ENCODE measurements at places on chromosomes 5 and 9.

GRCh38 chr5:121432-121831 lies 29.5 kb downstream of the PLEKHG4B start:
- H3K36me3 ChIP-seq: peaks cover 4% of the 10 kb centered on the region
- no peaks in the 10 kb centered on the region for H3K4me1 ChIP-seq
- H3K27me3 ChIP-seq: no peaks in the 10 kb centered on the region
- H3K27ac ChIP-seq: no peak overlapping the region

GRCh38 chr5:55636177-55636576 lies 75.9 kb downstream of the SLC38A9 start:
- no peaks in the 10 kb centered on the region for H3K36me3 ChIP-seq
- H3K27me3 ChIP-seq: no peaks in the 10 kb centered on the region
- DNase-seq: no peak
- no peak overlapping the region for H3K27ac ChIP-seq

- no peaks in the 10 kb centered on the region for H3K36me3 ChIP-seq
- peaks cover 10% of the 10 kb centered on the region for H3K4me1 ChIP-seq
- H3K4me3 ChIP-seq: peak within 1 kb of the TSS; percentile 22
- peaks cover 2% of the 10 kb centered on the region for H3K27me3 ChIP-seq
Observed at GRCh38 chr9:136977223-136977622, at the start of gene PTGDS. Gene PTGDS, plus strand, starts transcription at chr9:136977504. Its CDS starts 75 bp downstream, at chr9:136977579.

DNA sequence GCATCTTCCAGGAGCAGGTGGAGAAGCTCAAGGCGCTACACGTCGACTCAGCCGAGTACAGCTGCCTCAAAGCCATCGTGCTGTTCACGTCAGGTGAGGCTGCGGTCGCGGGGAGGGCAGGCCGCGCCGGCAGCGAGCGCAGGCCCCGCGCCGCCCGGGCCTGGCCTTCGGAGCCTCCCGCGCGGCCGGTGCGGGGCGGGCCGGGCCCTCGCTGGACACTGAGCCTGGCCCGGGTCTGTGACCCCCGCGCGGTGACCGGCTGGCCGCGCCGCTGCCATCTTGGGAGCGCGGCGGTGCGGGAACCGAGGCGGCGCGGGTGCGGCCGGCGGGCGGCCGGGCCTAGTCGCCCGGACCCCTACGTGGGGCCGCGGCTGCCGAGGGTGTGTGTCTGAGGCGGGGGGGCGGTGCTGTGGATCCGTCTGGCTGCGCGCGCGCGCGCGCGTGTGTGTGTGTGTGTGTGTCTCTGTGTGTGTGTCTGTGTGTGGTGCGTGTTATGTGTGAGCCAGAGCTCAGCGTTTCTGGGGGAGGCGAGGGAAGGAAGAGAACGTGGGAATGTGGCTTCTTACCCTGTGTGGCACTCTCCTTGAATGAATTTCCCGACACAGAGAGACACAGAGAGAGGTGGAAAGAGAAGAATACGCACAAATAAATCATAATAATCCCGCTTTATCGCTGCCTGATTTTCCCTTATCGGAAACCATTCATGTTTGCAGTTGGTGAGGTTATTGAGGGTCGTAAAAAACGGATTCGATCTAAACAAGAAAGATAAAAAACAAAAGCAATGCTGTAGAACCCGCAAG lies 5.5 kb downstream of the NR2F1 start:
- H3K27ac ChIP-seq: no peak overlapping the region
- peaks cover 100% of the 10 kb centered on the region for H3K27me3 ChIP-seq
- H3K4me3 ChIP-seq: no peak overlapping the region
- DNase-seq: no peak
- no peaks in the 10 kb centered on the region for H3K36me3 ChIP-seq
- H3K4me1 ChIP-seq: peaks cover 2% of the 10 kb centered on the region

- H3K27me3 ChIP-seq: no peaks in the 10 kb centered on the region
- H3K4me3 ChIP-seq: no peak overlapping the region
- H3K4me1 ChIP-seq: no peaks in the 10 kb centered on the region
- no peak overlapping the region for H3K27ac ChIP-seq
Observed at GRCh38 chr5:97745817-97746216, 562.8 kb upstream of the RIOK2 start.

GRCh38 chr5:119022017-119022745 lies 33.8 kb upstream of the DTWD2 start:
- H3K27me3 ChIP-seq: no peaks in the 10 kb centered on the region
- H3K4me1 ChIP-seq: no peaks in the 10 kb centered on the region
- H3K36me3 ChIP-seq: no peaks in the 10 kb centered on the region
- H3K4me3 ChIP-seq: no peak overlapping the region
- no peak for DNase-seq

DNA sequence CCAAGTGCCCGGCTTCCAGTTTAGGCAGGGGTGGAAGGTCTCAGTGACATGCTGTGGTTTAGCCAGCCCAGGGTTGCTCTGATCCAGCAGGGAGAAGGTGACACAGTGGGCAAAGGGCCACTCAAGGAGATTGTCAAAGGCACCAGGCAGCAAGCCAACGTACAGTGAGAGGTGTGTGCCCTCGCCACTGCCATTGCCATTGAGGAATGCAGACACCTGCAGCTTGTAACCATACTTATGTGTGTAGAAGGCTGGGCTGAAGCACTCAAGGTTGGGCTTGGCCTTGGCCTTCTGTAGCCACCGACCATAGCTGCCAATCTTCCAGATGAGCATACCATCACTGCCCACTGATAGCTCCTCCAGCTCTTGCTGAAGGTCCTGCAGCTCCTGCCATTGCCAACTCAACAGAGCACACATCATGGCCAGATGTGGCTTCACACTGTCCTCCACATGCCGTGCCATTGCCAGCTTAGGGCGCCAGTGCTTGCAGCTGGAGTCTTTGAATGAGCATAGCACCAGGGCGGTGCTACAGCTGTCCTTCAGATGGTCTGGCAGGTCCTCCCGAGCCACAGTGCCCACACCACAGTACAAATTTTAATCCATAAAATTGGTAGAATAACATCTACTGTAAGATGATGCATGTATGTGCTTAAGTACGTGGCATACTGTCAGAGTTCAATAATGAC lies 59.7 kb upstream of the HMHB1 start:
- H3K36me3 ChIP-seq: no peaks in the 10 kb centered on the region
- H3K4me3 ChIP-seq: no peak overlapping the region
- H3K27ac ChIP-seq: no peak overlapping the region
- no peak for DNase-seq
- H3K4me1 ChIP-seq: no peaks in the 10 kb centered on the region

- H3K27me3 ChIP-seq: no peaks in the 10 kb centered on the region
- H3K4me1 ChIP-seq: no peaks in the 10 kb centered on the region
- no peaks in the 10 kb centered on the region for H3K36me3 ChIP-seq
- DNase-seq: no peak
Observed at GRCh38 chr5:91065496-91065895, 317.6 kb downstream of the ARRDC3 start.

DNA sequence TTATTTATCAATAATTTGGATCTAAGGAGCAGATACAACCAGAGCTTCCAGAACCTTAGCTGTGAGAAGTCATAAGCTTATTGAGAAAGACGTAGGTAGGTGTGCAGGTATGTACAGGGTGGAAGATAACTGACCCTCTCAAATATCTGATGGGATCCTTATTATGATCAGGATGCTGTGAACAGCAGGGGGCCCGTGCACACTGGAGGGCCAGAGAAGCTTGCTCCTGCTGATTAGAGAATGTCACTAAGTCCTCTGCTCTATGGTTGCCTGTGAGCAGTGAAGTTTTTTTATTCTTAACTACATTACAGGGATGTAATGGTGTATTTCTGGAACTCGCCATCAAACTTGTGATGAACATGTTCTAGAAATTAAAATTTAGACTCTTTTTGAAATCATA lies 108.9 kb upstream of the POU5F2 start:
- no peaks in the 10 kb centered on the region for H3K27me3 ChIP-seq
- H3K27ac ChIP-seq: no peak overlapping the region
- H3K4me1 ChIP-seq: no peaks in the 10 kb centered on the region
- no peak for DNase-seq
- H3K36me3 ChIP-seq: no peaks in the 10 kb centered on the region
- no peak overlapping the region for H3K4me3 ChIP-seq

DNA sequence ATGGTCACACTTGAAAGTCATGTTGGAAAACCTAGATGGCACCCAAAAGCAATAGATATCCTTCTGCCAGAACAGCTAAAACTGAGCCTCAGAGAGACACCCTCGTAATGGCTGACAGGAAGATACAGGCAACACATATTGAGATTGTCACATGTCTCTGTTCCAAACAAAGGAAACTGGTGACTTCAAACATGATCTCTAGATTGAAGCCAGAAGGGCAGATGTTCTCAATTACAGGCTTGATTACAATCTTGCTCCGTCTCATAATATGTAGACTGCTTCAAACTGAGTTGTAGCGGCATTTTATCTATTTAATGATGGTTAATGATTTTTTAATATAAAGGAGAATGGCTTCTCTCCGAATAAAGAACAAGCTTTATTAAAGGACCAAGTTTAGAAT lies 774.3 kb downstream of the KCTD16 start:
- no peaks in the 10 kb centered on the region for H3K27me3 ChIP-seq
- no peak for DNase-seq
- H3K4me1 ChIP-seq: no peaks in the 10 kb centered on the region

- no peak for DNase-seq
- no peaks in the 10 kb centered on the region for H3K4me1 ChIP-seq
- no peak overlapping the region for H3K4me3 ChIP-seq
- no peak overlapping the region for H3K27ac ChIP-seq
Observed at GRCh38 chr5:89556215-89556913, 673.4 kb upstream of the MEF2C start.

GRCh38 chr5:32508806-32509805 lies 64.6 kb upstream of the ZFR start:
- H3K4me1 ChIP-seq: no peaks in the 10 kb centered on the region
- H3K36me3 ChIP-seq: no peaks in the 10 kb centered on the region
- H3K4me3 ChIP-seq: no peak overlapping the region
- no peak for DNase-seq
- no peak overlapping the region for H3K27ac ChIP-seq
- H3K27me3 ChIP-seq: no peaks in the 10 kb centered on the region

DNA sequence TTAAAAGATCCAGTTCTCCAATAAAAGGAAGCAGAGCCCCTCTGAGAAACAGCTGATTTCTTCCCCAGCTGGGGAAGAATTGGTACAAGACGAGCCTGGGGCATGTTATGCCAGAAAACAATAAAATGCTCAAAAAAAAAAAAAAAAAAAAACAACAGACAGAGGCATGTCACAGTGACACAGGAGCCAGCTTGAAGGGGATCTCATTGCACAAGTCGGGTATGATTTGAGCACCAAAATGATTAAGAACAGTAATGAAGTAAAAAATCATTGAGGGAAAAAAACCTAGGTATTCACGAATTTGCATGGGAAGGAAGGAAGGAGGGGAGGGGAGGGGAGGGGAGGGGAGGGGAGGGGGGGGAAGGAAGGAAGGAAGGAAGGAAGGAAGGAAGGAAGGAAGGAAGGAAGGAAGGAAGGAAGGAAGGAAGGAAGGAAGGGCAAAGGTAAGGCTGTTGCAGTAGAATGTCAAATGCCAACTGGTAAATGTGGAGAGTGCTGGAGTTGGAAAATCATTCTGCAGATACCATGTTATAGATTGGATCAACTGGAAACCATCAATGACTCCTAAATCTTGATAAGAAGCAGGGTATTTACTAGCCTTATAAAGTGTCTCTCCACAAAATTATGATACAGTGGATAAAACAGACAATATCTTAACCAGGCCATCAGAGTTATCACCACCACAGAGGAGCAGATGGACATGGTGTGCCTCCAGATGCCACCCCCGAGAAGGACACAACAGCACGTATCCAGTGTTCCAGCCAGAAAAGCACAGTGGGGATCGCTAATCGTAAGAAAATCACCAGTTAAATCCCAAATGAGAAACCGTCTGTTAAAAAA lies 7.2 kb downstream of the GNA14 start:
- peaks cover 16% of the 10 kb centered on the region for H3K27me3 ChIP-seq
- H3K4me3 ChIP-seq: no peak overlapping the region
- no peaks in the 10 kb centered on the region for H3K4me1 ChIP-seq

- H3K4me3 ChIP-seq: no peak overlapping the region
- no peaks in the 10 kb centered on the region for H3K27me3 ChIP-seq
- DNase-seq: no peak
- peaks cover 29% of the 10 kb centered on the region for H3K4me1 ChIP-seq
Observed at GRCh38 chr5:95817430-95817829, 5.1 kb downstream of the GLRX start.

- DNase-seq: peak; percentile 75
- H3K27ac ChIP-seq: no peak overlapping the region
- no peaks in the 10 kb centered on the region for H3K36me3 ChIP-seq
- no peak overlapping the region for H3K4me3 ChIP-seq
- H3K4me1 ChIP-seq: no peaks in the 10 kb centered on the region
Observed at GRCh38 chr5:145887976-145888574, 15.3 kb upstream of the GRXCR2 start.

DNA sequence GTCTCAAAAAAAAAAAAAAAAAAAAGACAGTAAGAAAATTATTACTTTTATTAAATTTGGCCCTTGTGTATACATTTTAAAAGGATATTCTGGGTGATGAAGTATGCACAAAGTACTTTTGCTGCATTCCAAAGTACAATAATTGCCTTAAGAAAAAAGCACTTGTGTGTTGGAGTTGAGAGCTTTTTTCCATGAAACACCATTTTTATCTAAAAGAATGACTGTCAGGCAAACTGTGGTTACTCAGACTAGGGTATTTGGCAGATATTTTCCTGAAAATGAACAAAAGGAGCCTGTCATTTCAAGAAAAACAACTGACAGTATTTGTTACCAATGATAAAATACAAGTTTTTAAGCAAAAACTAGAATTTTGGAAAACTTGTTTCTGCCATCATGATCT lies 84.3 kb upstream of the PTPN3 start:
- no peaks in the 10 kb centered on the region for H3K36me3 ChIP-seq
- no peaks in the 10 kb centered on the region for H3K27me3 ChIP-seq
- DNase-seq: no peak

DNA sequence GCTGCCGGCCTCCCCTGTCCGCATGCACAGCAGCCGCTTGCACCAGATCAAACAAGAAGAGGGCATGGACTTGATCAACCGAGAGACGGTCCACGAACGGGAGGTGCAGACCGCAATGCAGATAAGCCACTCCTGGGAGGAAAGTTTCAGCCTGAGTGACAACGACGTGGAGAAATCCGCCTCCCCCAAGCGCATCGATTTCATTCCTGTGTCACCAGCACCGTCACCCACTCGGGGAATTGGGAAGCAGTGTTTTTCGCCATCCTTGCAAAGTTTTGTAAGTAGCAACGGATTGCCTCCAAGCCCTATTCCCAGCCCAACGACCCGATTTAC lies 75.3 kb downstream of the PIP5K1B start:
- no peak for DNase-seq
- no peaks in the 10 kb centered on the region for H3K27me3 ChIP-seq
- H3K36me3 ChIP-seq: no peaks in the 10 kb centered on the region
- H3K27ac ChIP-seq: peak overlapping the region; percentile 91
- H3K4me1 ChIP-seq: peaks cover 30% of the 10 kb centered on the region
- peak overlapping the region; percentile 88 for H3K4me3 ChIP-seq
